ENCODE measurements at places on chromosomes 6 and 20.
A peak's percentile ranks its signal among the peaks of the same experiment; 100 is the strongest.

- DNase-seq, result no peak
These were observed 166.5 kb downstream of the TSHZ2 start for GRCh38 chr20:53138454-53139262.

GRCh38 chr6:111087871-111088667, 766 bp downstream of the SLC16A10 start:
- peak; percentile 44 for DNase-seq

DNA sequence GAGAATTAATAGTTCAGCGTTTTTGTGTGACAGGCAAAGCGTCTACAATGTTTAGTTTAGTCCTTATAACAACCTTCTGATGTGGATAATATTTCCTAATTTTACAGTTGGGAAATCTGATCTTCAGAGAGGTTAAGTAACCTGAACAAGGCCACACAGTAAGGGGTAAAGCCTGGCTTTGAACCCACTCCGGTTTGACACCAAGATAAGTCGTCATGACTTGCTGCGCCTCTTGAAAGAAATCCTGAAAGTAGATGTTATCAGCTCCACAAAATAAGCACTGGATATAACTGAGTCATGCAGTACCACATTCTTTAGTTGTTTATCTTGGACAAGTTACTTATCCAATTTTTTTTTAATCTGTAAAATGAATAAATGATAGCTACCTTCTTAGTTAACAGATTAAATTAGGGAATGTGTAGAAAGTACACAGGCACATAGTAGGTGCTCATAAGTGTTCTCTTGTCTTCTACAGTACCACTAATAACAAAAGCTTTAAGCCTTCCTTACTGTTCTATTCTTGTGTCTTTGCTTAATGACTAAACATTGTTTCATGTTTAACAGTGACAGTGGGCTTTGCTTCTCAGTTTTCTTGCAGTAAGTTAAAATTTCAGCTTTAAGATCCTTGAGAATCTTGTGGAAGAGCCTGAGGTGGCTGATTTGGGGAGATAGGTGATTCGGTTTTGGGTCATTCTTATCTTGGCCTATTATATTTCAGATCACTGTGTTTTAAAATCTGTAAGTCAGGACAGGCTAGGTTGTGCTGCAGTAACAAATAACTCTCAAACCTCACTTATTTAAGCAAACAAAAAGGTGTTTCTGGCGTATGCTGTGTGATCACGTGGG, 2.1 kb downstream of the HIVEP1 start:
- DNase-seq, result no peak

- no peak for DNase-seq
These were observed 4.4 kb downstream of the RNF182 start for GRCh38 chr6:13929196-13929595.

DNA sequence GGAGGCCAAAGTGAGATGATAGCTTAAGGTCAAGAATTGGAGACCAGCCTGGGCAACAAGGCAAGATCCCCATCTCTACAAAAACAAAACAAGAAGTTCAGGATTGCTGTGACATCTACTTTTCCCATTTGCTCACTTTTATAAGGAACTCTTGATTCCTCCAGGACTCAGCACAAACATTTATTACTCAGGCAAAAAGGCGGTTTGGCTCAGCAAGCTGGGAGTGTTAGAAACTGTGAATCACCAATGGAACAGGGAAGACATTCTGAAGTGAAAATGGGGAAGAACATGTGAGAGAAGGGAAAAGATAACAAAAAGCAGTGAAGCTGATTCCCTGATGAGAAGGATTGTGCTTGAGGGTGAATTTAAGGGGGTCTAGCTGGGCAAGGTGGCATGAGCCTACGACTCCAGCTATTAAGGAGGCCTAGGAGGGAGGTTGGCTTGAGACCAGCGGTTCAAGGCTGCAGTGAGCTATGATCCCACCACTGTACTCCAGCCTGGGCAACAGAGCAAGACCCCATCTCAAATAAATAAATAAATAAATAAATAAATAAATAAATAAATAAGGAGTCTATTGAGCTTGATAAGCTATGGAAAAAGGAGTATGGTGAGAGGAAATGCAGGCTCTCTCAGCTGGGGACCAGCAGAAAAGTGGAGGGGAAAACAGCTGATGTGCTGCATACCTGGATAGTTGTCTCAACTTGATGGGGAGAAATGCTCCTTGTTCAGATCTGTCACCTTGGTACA, 65.4 kb upstream of the HDDC2 start:
- no peak for DNase-seq

DNA sequence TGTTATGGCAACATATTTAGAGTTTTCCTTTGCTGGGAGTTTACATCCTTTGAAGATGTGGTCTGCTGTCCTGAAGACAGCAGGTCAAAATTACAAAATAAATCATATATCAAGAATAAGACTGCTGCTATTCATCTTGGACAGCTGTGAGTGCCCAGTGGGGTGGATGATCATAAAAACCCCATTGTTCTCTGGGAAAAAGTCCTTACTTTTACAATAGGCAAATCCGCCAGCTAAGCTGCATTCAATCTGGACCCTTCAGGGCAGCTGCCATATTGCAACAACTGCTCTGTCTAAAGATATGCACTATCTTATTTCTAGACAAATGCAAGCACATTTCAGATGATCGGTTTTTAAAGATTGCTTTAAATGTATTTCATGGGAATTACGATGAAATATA, 19.4 kb downstream of the CASS4 start:
- DNase-seq, result peak; percentile 2

DNA sequence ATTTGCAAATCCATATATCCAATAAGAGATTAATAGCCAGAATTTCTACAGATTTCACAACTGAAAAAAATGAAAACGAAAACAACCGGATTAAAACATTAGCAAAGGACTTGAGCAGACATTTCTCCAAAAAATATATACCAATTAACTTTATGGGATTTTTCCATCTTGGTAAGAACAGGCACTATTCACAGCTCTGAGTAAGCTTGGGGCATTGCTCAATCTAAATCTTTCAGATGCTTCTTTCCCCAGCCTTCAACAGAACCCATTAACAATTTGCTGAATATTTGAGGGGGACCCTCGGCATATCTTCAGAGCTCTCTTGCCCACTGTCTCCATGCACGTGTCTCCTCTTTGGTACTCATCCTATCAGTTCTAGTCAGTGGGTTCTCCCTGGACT, 111.7 kb upstream of the CD93 start:
- no peak for DNase-seq

GRCh38 chr6:44925100-44925739, 402.9 kb upstream of the RUNX2 start:
- DNase-seq, result peak; percentile 74

DNA sequence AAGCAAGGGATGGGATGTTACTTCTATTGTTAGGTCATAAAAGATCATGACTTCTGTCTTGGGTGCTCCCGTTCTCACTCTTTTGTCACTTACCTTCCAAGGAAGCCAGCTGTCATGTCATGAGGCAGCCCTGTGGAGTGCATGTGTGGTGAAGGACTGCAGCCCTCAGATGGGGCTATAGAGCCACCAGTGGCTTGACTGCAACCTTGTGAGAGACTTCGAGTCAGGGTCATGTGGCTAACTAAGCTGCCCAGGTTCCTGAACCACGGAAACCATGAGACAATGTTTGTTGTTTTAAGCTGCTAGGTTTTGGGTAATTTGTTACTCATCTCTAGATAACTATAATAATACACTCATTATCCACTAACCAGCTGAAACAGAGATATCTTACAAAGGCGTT, 477.1 kb downstream of the BTBD3 start:
- no peak for DNase-seq

DNA sequence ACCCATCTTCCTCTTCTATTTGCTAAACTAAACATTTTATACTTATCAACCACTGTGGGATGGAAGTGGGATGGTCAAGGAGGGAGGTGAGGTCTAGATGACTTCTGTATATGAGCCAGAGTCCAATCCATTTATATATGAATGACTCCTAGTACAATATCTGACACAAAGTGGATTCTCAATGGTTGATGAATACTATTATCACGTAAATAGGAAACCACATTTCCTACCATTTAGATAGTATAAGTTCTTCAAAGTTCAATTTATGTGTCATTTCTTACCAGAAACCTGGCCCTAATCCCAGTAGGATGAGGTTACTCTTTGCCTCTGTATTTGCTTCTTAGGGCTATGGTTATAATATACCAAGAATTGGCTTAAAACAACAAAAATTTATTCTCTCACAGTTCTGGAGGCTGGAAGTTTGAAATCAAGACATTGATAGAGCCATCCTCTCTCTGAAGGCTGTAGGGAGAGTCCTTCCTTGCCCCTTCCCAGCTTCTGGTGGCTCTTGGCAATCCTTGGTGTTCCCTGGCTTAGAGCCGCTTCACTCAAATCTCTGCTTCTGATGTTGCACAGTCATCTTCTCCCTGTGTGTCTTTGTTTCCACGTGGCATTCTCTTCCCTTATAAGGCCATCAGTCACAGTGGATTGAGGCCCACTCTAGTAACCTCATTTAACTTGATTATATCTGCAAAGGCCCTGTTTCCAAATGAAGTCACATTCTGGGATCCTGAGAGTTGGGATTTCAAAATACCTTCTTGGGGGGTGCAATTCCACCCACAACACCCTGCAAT, 41.0 kb upstream of the RAB23 start:
- DNase-seq, result no peak

DNA sequence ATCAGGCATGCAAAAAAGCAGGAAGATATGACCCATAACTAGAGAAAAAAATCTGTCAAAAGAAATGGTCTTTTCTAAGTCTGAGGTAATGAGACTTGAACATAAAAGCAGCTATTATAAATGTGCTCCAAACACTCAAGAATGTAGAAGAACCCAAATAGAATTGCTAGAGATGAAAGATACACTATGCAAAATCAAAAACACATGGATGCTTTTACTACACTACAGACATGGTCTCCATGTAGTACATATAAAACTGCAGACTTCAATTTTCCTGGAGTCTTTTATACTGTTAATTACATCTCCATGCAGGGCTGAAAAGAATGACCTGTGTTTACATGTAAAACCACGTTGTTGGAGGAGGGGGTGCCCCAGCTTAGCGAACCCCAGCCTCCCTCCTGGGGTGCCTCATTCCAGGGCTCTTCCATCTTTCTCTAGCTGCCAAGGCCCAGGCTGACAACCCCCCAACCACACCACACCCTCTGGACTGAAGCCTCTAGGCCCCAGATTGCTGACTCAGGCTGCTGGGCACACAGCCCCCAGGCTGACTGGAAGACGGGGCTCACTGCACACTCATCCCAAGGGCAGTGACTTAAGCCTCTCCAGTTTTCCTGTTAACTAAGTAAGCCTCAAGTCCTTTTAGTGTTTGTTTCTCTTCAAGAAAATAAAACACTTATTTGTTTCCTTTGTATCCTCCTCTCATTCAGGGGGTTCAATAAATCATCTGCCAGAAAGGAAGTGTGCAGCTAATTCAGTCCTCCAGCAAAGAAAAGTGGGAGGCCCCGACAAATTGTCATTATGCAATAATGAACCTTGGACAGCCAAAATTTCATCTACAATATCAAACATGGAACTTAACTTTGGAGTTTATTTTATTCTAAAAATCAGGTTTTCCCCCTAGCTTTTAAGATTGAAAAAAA, 26.0 kb upstream of the PLAGL1 start:
- no peak for DNase-seq

GRCh38 chr20:63004607-63005364, 2.0 kb downstream of the BHLHE23 start:
- no peak for DNase-seq

DNA sequence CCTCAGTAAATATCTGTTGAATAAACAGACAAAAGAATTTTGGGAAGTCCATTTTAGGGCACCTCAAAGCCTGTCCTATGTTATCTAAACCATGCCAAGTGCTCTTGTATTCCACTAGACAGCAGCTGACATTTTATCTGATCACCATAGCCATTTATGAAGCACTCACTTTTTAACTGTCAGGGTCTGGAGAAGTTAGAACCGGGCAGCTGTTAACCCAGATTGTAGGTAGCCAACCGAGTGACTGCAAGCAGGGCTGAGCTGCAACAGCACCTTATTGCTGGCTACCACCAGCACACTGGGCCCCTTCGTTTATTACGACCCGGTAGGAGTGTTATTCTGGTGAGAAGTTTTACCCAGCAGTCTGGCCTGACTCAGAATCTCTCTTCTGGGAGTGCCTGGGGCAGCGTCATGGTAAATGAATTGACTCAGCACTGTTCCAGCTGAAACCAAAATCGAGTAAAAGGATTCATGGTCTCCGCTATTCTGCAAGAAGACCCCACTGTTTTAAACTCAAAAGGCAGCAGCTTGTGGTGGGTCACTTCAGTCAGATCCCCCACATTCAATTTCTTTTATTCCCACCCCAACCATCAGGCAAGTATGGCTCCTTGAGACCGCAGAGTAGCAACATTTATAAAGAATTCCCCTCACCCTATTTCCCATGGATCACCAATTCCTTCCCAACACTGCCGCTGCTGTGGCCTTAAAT, 1.7 kb downstream of the UBE2V1 start:
- DNase-seq, result no peak

GRCh38 chr20:30816182-30816645, 441.2 kb upstream of the DEFB115 start:
- DNase-seq, result peak; percentile 14

DNA sequence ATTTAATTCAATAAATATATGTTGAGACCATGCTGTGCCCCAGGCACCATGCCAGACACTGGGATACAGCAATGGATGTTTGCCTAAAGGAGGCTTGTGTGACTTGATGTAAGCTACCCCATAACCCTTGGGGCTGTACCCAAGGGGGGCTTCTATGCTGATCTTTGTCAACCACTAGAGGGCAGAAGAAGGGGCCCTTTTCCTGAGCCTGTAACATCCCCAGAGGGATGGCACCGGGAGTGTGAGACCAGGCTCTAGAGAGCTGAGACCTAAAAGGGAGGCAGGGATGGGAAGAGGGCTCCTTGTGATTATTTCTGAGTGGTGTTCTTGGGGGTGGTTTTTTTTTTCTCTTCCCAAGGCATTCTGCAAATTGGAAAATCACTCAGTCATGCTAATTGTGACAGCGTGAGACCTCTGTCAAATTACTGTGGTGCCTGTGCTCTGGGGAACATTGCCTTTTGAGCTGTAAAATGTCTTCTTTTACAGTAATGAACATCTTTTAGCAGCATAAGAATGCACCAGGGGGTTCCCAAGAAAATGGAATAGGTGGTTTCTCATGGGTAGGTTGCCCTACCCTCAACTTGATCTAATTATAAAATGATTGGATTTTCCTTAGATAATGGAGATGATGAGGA, 138.7 kb upstream of the SLC24A3 start:
- DNase-seq, result peak; percentile 34

DNA sequence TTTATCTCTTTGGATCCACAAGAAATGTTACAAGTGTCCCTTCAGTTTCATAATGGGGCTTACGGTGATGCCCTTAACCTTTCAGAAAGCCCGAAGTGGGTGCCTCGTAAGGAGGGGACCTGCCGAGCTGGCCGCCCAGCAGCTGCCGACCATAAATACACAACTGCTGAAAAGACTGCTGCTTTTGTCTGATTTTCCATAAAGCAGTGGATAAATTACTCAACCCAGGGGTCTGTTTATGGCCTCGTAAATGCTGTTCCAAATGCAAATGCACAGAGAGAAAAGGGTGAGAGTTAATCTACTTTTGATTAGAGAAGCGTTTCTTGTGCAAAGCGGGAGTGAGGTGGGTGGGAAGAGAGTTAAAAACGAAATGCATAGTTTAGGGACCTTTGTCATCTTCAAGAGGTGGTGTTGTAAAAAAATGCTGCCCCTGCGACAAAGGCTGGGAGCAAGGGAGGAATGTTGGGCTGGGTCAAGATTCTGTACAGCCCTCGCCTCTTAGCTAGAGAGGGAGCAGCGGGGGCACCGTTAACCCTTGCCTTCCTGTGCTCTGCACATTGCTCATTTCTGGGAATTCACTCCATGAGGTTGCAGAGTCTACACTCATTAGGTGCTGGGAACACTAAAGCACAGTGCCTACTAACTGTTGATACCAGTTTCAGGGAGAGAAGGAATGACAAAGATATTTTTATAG, 112.0 kb upstream of the MTHFD1L start:
- peak; percentile 6 for DNase-seq

GRCh38 chr6:72911463-72912155, 289.7 kb downstream of the KCNQ5 start:
- DNase-seq, result peak; percentile 35

Measured in NCI-H1105 treated with DMSO at 0.1 percent for 48 hours (cell line).